ENCODE measurements at places on chromosomes 12 and 14. TPM values are rescaled to one million over a fixed set of nuclear protein-coding genes. Genes with fewer than 3 reads are reported as not detected.

GRCh38 chr12:85781766-85782165, 54.4 kb downstream of the RASSF9 start:
- DNase-seq = no peak
- no peaks in the 10 kb centered on the region for H3K36me3 ChIP-seq
- no peak overlapping the region for H3K4me3 ChIP-seq
- no peak overlapping the region for H3K27ac ChIP-seq

DNA sequence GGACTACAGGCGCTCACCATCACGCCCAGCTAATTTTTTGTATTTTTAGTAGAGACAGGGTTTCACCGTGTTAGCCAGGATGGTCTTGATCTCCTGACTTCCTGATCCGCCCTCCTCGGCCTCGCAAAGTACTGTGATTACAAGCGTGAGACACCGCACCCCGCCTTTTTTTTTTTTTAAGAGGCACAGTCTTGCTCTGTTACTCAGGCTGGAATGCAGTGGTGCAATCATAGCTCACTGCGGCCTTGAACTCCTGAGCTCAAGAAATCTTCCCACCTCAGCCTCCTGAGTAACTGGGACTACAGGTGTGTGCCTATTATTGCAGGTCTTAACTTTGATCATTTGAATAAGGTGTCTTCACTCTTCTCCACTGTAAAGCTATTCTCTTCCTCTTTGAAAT, 5.3 kb upstream of the GLTP start:
- DNase-seq = no peak
- no peak overlapping the region for H3K27ac ChIP-seq
- peaks cover 37% of the 10 kb centered on the region for H3K4me1 ChIP-seq
- H3K4me3 ChIP-seq = no peak overlapping the region
- no peaks in the 10 kb centered on the region for H3K27me3 ChIP-seq
- H3K36me3 ChIP-seq = peaks cover 2% of the 10 kb centered on the region

Gene RERG
- not detected for total RNA-seq

DNA sequence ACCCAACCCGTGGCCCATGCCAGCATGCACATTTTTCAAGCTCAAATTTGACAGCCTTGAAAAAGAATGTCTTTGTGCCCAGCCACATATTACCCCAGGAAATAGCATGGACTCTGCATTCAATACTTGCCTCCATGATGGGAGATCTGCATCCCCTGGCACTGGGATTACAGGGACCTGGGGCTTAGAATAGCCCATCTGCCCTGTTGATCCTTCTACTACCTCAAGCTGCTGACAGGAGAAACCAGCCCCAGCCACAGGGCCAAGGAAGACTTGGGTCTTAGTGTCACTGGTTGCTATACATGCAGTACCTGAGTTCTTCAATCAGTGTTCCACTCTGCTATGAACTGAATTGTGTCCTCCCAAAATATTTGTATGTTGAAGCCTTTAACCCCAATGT, 85.3 kb downstream of the LRRC74A start:
- DNase-seq = no peak
- H3K4me1 ChIP-seq = peaks cover 49% of the 10 kb centered on the region
- H3K4me3 ChIP-seq = no peak overlapping the region
- H3K27ac ChIP-seq = no peak overlapping the region

- no peaks in the 10 kb centered on the region for H3K36me3 ChIP-seq
- H3K4me1 ChIP-seq = no peaks in the 10 kb centered on the region
- H3K27ac ChIP-seq = no peak overlapping the region
- DNase-seq = no peak
- H3K4me3 ChIP-seq = no peak overlapping the region
- peaks cover 7% of the 10 kb centered on the region for H3K27me3 ChIP-seq
Measured at GRCh38 chr12:82517027-82517426, 158.7 kb downstream of the METTL25 start.

Gene PLA2G1B
- total RNA-seq = not detected

Gene SIRT4
- 3.0 TPM for total RNA-seq

Gene CCDC177
- total RNA-seq = not detected

Gene COX14
- 64.5 TPM for total RNA-seq

Gene CLEC1A
- not detected for total RNA-seq

Gene OR6C2
- not detected for total RNA-seq

Gene PCED1B
- 63.2 TPM for total RNA-seq

Gene NOXRED1
- total RNA-seq = 0.45 TPM

Gene ANKRD13A
- total RNA-seq = 68.6 TPM

Gene IFNG-AS1
- not detected for total RNA-seq

Gene RNASE3
- total RNA-seq = not detected

GRCh38 chr14:61588419-61588901, 106.9 kb upstream of the HIF1A start:
- H3K27ac ChIP-seq = no peak overlapping the region
- H3K4me1 ChIP-seq = peaks cover 42% of the 10 kb centered on the region
- no peak for DNase-seq
- no peak overlapping the region for H3K4me3 ChIP-seq
- peaks cover 17% of the 10 kb centered on the region for H3K36me3 ChIP-seq
- H3K27me3 ChIP-seq = no peaks in the 10 kb centered on the region

DNA sequence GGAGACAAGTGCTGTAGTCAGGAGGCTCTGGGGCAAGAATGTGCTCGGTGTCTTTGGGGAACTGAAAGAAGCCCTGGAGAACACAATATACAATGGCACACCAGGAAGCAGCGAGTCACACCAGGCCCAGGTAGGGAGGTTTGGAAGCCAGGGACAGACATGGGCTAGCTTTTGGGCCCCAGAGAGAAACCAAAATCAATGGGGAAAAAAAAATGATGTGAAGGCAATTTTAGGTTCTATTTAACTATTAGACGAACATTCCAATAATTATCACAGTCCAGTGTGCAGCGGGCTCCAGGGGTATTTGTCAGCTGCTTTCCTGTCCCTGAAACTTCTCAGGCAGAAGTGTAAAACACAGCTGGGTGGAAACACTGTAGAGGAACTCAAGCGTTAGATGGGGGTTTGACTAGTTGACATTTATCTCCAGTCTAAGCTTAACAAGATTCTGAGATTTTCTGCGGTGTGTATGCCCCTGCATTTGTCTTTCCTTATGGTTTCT, 21.8 kb upstream of the EGLN3 start:
- no peak for DNase-seq
- H3K27ac ChIP-seq = no peak overlapping the region
- H3K4me3 ChIP-seq = no peak overlapping the region
- H3K27me3 ChIP-seq = peaks cover 3% of the 10 kb centered on the region

Gene NEUROD4
- total RNA-seq = not detected

- no peak for DNase-seq
- no peaks in the 10 kb centered on the region for H3K36me3 ChIP-seq
- H3K27me3 ChIP-seq = peaks cover 14% of the 10 kb centered on the region
- no peak overlapping the region for H3K27ac ChIP-seq
- H3K4me1 ChIP-seq = peaks cover 3% of the 10 kb centered on the region
Measured at GRCh38 chr12:110853836-110854235, 7.0 kb downstream of the CCDC63 start.

All from activated CD8-positive, alpha-beta memory T cell treated with anti-CD3 and anti-CD28 coated beads, Interleukin-2, amount 10 ng/mL, durations not matched to agents 7 days and 5 days (primary cell).